ENCODE measurements at places on chromosomes 13 and 19. TPM values are rescaled to one million over a fixed set of nuclear protein-coding genes. Genes with fewer than 3 reads are reported as not detected.

The C1QTNF9B gene
- not detected for total RNA-seq

The URAD gene
- total RNA-seq, result not detected

The CYP4F11 gene
- not detected for total RNA-seq

The TINCR gene
- total RNA-seq, result 0.93 TPM

The IFNL1 gene
- not detected for total RNA-seq

The VMAC gene
- total RNA-seq, result 5.9 TPM

The MATK gene
- total RNA-seq, result 4.8 TPM

The C19orf38 gene
- 0.24 TPM for total RNA-seq

The NALCN gene
- not detected for total RNA-seq

The PLK5 gene
- 0.45 TPM for total RNA-seq

The GGN gene
- total RNA-seq, result 0.99 TPM

GRCh38 chr19:55809381-55810058 lies 22.3 kb downstream of the NLRP11 start:
- H3K4me3 ChIP-seq, result no peak overlapping the region
- no peaks in the 10 kb centered on the region for H3K27me3 ChIP-seq
- no peaks in the 10 kb centered on the region for H3K36me3 ChIP-seq
- H3K27ac ChIP-seq, result no peak overlapping the region

GRCh38 chr13:66995203-66995611 lies 234.9 kb downstream of the PCDH9 start:
- H3K36me3 ChIP-seq, result no peaks in the 10 kb centered on the region
- H3K27me3 ChIP-seq, result no peaks in the 10 kb centered on the region
- H3K4me1 ChIP-seq, result no peaks in the 10 kb centered on the region
- no peak overlapping the region for H3K4me3 ChIP-seq
- DNase-seq, result no peak
- peak overlapping the region; percentile 10 for H3K27ac ChIP-seq

- H3K36me3 ChIP-seq, result no peaks in the 10 kb centered on the region
- no peak overlapping the region for H3K4me3 ChIP-seq
These were observed 218.3 kb downstream of the DCT start for GRCh38 chr13:94261163-94261562.

DNA sequence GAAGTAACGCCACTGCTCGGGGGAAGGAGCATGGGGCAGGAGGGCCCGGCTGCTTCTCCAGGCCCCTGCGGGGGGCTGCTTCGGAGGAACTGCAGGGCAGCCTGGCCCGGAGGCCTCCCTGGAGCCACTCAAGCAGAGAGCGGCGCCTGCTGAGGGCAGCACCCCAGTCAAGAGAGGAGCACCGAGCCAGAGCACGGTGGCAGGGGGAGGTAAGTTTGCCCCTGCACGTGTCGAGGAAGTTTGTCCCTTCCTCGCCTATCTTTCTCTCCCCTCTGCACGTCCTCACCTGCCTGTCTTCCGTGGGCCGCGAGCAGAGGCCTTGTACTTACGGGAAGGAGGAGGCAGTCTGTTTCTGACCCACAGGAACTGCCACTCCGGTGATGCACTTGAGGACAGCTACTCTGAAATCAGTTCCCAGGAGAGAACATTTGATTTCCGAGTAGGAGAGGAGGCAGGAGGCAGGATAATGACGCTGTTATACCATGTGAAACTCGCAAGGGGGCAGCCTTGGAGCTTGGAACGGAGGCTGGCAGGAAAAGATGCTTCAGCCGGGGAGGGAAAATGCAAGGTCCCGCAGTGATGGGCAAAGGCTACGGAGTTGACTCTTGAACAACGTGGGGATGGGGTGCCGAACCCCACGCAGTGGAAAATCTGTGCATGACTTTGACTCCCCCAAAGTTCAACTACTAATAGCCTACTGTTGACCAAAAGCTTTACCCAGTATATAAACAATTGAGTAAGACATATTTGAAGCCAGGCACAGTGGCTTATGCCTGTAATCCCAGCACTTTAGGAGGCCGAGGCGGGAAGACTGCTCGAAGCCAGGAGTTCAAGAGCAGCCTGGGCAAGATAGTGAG lies 5.0 kb downstream of the FFAR1 start:
- no peak overlapping the region for H3K4me3 ChIP-seq
- H3K27ac ChIP-seq, result no peak overlapping the region
- no peaks in the 10 kb centered on the region for H3K36me3 ChIP-seq
- no peaks in the 10 kb centered on the region for H3K27me3 ChIP-seq
- no peaks in the 10 kb centered on the region for H3K4me1 ChIP-seq

GRCh38 chr13:92806215-92806614 lies 420.4 kb upstream of the GPC6 start:
- H3K4me3 ChIP-seq, result no peak overlapping the region
- H3K27me3 ChIP-seq, result no peaks in the 10 kb centered on the region
- H3K36me3 ChIP-seq, result no peaks in the 10 kb centered on the region
- H3K4me1 ChIP-seq, result no peaks in the 10 kb centered on the region

GRCh38 chr19:6876748-6877147 lies 10.6 kb upstream of the ADGRE1 start:
- H3K27me3 ChIP-seq, result no peaks in the 10 kb centered on the region
- no peaks in the 10 kb centered on the region for H3K4me1 ChIP-seq

- H3K27me3 ChIP-seq, result no peaks in the 10 kb centered on the region
- no peak overlapping the region for H3K4me3 ChIP-seq
These were observed 95.1 kb downstream of the C13orf42 start for GRCh38 chr13:51015973-51016372.

DNA sequence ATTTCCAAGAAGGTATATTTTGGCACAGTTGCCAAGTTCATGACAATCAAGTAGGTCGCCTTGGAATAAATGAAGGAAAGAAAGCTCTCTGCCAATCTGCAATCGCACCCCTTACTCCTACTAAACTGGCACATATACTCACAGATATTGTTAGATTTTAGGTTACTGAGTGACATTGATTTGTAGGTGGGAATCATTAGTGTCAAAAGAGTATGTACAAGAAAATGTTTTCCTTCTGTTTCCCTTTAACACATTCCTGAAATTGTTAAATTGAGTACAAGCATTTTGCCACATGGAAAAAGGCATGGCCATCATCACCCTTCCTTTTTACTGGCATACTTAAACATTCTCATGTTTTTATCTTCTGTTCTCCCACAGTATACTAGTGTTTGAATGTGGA lies 2868.3 kb upstream of the PCDH20 start:
- H3K27ac ChIP-seq, result no peak overlapping the region
- DNase-seq, result no peak
- no peaks in the 10 kb centered on the region for H3K27me3 ChIP-seq
- H3K36me3 ChIP-seq, result no peaks in the 10 kb centered on the region
- H3K4me1 ChIP-seq, result no peaks in the 10 kb centered on the region

- no peak overlapping the region for H3K4me3 ChIP-seq
- no peaks in the 10 kb centered on the region for H3K27me3 ChIP-seq
- H3K27ac ChIP-seq, result no peak overlapping the region
- no peaks in the 10 kb centered on the region for H3K4me1 ChIP-seq
These were observed 71.3 kb downstream of the CEBPG start for GRCh38 chr19:33444562-33445441.

- H3K4me3 ChIP-seq, result no peak overlapping the region
- H3K27ac ChIP-seq, result no peak overlapping the region
These were observed 28.4 kb downstream of the RASA3 start for GRCh38 chr13:114103801-114104654.

GRCh38 chr19:53007200-53007599 lies 6.5 kb upstream of the ERVV-1 start:
- no peak for DNase-seq
- H3K4me1 ChIP-seq, result no peaks in the 10 kb centered on the region
- no peaks in the 10 kb centered on the region for H3K27me3 ChIP-seq
- H3K27ac ChIP-seq, result no peak overlapping the region
- H3K36me3 ChIP-seq, result no peaks in the 10 kb centered on the region
- no peak overlapping the region for H3K4me3 ChIP-seq

- H3K4me1 ChIP-seq, result no peaks in the 10 kb centered on the region
- peaks cover 20% of the 10 kb centered on the region for H3K36me3 ChIP-seq
- H3K27me3 ChIP-seq, result no peaks in the 10 kb centered on the region
- peak; percentile 99 for DNase-seq
- peak within 1 kb of the TSS; percentile 98 for H3K4me3 ChIP-seq
These were observed at the start of gene PPP2R1A for GRCh38 chr19:52189735-52190486. Gene PPP2R1A, plus strand, starts transcription at chr19:52190052. Its CDS starts 45 bp downstream, at chr19:52190097.

- no peaks in the 10 kb centered on the region for H3K27me3 ChIP-seq
- H3K4me3 ChIP-seq, result peak overlapping the region; percentile 95
- peaks cover 26% of the 10 kb centered on the region for H3K36me3 ChIP-seq
- DNase-seq, result no peak
- H3K4me1 ChIP-seq, result no peaks in the 10 kb centered on the region
- peak overlapping the region; percentile 98 for H3K27ac ChIP-seq
These were observed 423 bp downstream of the LSM14A start for GRCh38 chr19:34172661-34173192.

DNA sequence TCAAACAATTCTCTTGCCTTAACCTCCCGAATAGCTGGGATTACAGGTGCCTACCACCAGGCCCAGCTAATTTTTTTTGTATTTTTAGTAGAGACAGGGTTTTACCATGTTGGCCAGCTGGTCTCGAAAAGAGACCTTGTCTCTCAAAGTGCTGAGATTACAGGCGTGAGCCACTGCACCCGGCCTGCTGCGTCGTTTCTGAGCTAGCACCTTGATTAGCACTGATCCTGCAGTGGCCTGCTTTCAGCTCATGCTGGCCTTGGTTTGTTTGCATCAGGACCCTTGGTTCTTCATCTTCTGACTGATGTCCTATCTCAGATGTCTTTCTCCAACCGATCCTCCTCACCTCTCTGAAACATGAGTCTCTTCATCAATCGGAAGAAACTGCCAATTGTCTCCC lies 4.9 kb upstream of the TFDP1 start:
- no peaks in the 10 kb centered on the region for H3K4me1 ChIP-seq
- H3K36me3 ChIP-seq, result no peaks in the 10 kb centered on the region
- DNase-seq, result peak; percentile 18
- H3K27ac ChIP-seq, result no peak overlapping the region
- no peaks in the 10 kb centered on the region for H3K27me3 ChIP-seq
- H3K4me3 ChIP-seq, result no peak overlapping the region

- H3K27me3 ChIP-seq, result no peaks in the 10 kb centered on the region
- H3K36me3 ChIP-seq, result no peaks in the 10 kb centered on the region
- DNase-seq, result no peak
- no peaks in the 10 kb centered on the region for H3K4me1 ChIP-seq
- H3K4me3 ChIP-seq, result no peak overlapping the region
These were observed 56.1 kb downstream of the KDM4B start for GRCh38 chr19:5025027-5025426.

DNA sequence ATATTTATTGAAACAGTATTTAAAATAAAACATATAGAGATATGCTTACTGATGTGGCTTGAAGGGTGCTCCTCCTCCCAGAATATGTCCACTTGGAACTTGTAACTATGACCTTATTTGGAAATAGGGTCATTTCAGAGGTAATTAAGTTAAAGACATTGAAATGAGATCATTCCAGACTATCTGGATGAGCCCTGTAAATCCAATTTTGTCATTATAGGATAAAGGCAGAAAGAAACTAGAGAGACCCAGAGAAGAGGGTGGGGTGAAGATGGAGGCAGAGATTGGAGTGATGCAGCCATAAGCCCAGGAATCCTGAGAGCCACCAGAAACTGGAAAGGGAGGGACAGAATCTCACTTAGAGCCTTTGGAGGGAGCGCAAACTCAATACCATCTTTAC lies 243.2 kb downstream of the OXGR1 start:
- no peaks in the 10 kb centered on the region for H3K36me3 ChIP-seq
- H3K27me3 ChIP-seq, result no peaks in the 10 kb centered on the region
- no peak overlapping the region for H3K4me3 ChIP-seq
- no peak overlapping the region for H3K27ac ChIP-seq
- no peak for DNase-seq

DNA sequence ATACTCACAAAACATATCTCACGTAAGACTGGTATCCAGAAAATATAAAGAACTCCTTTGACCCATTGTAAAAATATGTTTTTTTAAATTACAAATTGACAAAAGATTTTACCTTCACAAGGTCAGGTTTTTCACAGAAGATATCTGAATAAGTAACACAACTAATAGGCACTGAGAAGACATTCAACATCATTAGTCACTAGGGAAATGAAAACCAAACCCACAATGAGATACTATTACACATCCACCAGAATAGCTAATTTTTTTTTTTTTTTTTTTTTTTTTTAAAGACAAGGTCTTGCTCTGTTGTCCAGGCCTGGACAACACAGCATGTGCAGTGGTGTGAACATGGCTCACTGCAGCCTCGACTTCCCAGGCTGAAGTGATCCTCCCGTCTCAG lies 157.5 kb downstream of the MIPEP start:
- H3K36me3 ChIP-seq, result no peaks in the 10 kb centered on the region
- no peaks in the 10 kb centered on the region for H3K4me1 ChIP-seq
- no peak for DNase-seq
- no peak overlapping the region for H3K4me3 ChIP-seq
- no peaks in the 10 kb centered on the region for H3K27me3 ChIP-seq
- no peak overlapping the region for H3K27ac ChIP-seq

DNA sequence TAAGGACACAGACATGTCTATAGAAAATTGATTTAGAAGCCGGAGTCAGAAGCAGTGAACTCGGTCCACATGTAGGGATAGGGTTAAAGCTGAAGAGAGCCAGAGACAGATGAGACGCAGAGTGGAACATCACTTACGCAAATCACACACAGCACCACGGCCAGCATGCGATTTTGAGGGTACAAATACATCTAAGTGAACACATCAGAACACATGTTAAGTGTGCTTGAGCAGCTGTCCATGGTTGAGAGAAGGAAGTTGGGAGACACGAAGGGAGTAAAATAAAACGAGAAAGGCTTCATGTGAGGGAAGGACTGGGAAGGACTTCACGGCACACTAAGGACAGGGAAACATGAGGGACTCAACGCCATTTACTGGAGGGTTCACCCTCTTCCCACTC lies 25.4 kb upstream of the SIGLEC11 start:
- no peaks in the 10 kb centered on the region for H3K4me1 ChIP-seq
- no peak for DNase-seq
- peaks cover 16% of the 10 kb centered on the region for H3K36me3 ChIP-seq
- H3K4me3 ChIP-seq, result no peak overlapping the region
- no peaks in the 10 kb centered on the region for H3K27me3 ChIP-seq

GRCh38 chr13:113787694-113788093 lies 28.7 kb downstream of the TMEM255B start:
- no peak overlapping the region for H3K4me3 ChIP-seq
- no peaks in the 10 kb centered on the region for H3K36me3 ChIP-seq
- no peaks in the 10 kb centered on the region for H3K4me1 ChIP-seq
- H3K27me3 ChIP-seq, result no peaks in the 10 kb centered on the region

GRCh38 chr19:17605761-17606589 lies 50.5 kb downstream of the COLGALT1 start:
- no peaks in the 10 kb centered on the region for H3K4me1 ChIP-seq
- H3K4me3 ChIP-seq, result peak overlapping the region; percentile 78
- peak; percentile 97 for DNase-seq
- H3K27ac ChIP-seq, result no peak overlapping the region
- no peaks in the 10 kb centered on the region for H3K36me3 ChIP-seq

Data from endodermal cell (in vitro differentiated cells).